ENCODE measurements at places on chromosomes 11 and 22.

DNA sequence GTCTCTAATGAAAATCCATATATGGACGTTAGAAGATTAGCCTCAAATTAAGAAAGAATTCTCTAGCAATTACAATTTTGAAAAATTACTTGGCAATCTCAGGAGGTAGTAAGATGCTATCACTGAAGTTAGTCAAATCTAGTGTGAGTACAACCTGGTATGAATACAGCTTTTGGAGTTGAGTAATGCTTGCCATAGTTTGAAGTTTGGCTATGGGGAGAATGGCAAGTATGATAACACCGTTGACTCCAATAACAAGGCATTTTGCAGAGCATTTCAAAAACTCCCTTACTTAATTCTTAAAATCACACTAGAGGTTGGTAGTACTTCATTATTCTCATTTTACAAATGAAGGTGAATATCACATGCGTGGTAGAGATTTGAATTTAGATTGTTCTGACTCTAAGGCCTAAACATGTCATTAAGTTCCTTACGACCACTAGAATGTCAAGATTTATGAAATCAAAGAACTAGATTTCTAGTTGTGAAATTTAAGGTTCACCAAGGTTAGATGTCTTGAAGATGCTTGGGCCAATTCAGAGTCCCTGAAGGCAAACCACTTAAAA lies 355.4 kb downstream of the ETS1 start:
- DNase-seq, result no peak

GRCh38 chr11:130323452-130324450 lies 9.0 kb upstream of the ZBTB44 start:
- DNase-seq, result no peak

- no peak for DNase-seq
Observed at GRCh38 chr11:1481483-1481825, 5.1 kb downstream of the MOB2 start.

DNA sequence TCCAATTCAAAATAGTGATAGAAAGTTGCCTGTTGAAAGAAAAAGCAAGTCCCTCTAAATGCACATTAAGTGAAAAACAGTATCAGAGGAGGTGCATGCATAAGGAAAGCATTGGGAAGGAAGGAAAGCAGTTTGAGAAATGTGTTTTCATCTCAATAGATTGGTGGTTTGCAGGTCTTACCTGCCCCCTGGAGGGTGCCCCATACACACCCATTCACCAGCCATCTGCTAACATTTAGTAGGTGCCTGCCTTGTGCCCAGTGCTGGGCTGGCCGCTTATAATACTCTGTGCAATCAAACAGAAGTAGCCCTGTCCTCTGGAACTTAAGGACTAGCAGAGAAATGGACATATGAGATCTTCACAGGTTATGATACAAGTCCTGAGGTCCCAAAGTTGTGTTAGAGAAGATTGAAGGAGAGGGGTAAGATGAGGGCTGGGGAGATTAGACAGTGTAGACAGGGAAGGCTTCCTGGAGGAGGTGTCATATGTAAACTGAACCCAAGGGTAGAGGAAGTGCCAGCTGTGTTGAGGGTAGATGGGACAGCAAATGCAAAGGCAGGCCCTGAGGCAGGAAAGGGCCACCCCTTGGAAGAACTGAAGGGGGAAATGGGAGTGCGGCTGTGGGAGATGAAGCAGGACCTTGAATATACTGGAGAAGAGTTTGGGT lies 184.2 kb downstream of the MN1 start:
- no peak for DNase-seq

DNA sequence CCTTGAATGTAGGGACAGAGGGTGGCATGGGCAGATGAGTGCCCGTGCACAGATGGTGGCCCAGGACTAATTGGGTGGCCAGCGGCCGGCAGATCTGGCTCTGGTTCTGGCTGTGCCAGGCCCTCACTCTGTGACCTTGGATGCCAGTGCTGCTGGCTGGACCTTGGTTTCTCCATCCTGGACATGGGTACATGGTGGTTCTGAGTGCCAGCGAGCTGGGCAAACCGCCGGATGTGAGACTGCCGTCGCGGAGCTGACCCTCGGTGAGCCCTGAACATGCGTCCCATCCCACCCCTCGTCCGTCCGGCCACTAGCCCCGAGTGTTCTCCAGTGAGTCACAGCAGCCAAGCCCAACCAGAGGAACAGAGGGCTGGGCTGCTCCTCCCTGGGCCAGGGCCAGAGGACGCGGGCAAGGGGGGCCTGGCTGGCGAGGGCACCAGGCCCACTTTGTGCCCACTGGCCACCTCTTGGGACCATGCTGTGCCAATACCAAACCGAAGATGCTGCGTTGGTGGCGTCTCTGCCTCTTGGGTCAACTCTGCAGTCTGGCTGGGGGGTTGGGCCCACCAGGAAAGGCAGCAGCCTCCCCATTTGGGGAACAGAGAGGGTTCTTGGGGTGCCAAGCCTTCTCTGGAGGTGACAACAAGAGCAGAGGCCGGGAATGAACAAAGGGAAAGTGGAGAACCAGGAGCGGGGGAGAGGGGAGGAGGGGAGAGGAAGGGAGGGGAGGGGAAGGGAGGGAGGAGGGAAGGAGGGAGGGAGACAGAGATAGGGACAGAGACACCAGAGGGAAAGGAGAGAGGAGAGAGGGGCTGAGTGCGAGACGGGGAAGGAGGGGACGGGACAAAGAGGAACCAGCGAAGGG lies 10.7 kb downstream of the LSP1 start:
- DNase-seq, result peak; percentile 21

GRCh38 chr11:34267013-34267412 lies 90.8 kb downstream of the ABTB2 start:
- DNase-seq, result peak; percentile 34

DNA sequence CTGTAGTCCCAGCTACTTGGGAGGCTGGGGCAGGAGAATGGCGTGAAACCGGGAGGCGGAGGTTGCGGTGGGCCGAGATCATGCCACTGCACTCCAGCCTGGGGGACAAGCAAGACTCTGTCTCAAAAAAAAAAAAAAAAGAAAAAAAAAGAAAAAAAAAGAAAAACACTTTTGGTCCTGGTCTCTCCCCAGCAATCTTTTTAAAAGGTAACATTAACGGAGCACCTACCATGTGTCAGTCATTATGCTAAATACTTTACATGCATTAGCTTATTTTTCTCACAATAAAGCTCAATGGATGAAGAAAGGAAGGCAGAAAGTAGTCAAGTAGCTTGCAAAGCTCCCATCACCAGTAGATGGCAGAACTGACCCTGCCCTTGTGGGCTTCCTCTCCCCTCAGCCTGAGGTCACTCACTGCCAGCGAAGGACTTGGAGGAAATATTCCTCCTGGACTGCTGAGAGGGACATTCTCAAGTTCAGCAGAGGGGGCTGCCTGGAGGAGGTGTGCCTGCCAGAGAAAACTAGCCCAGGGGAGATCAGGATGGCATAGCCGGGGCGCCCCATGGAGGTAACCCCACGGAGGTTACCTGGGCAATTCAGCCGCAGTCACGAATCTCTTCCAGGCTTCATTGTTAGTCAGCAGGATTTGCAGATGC lies 15.5 kb downstream of the APOL3 start:
- DNase-seq, result peak; percentile 42

- no peak for DNase-seq
Observed at GRCh38 chr11:18578975-18579598, 9.4 kb downstream of the UEVLD start.

DNA sequence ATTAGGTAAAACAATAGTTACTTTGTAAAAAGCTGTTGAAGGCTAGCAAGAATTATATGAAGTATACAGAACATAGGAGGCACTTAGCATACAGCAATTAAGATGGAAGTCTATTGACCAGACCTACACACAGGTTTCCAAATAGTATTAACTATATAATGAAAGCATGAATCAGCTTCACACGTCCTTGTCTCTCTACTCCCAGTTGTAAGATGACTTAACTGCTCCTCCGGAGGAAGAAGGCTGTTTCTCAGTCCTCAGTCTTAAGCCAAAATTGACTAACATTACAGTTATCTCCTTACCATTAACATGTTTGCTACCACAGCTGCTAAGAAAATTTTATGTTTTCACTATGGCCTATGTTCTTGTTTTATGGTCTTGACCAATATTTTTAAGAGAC lies 24.7 kb downstream of the SIK3 start:
- DNase-seq, result no peak

DNA sequence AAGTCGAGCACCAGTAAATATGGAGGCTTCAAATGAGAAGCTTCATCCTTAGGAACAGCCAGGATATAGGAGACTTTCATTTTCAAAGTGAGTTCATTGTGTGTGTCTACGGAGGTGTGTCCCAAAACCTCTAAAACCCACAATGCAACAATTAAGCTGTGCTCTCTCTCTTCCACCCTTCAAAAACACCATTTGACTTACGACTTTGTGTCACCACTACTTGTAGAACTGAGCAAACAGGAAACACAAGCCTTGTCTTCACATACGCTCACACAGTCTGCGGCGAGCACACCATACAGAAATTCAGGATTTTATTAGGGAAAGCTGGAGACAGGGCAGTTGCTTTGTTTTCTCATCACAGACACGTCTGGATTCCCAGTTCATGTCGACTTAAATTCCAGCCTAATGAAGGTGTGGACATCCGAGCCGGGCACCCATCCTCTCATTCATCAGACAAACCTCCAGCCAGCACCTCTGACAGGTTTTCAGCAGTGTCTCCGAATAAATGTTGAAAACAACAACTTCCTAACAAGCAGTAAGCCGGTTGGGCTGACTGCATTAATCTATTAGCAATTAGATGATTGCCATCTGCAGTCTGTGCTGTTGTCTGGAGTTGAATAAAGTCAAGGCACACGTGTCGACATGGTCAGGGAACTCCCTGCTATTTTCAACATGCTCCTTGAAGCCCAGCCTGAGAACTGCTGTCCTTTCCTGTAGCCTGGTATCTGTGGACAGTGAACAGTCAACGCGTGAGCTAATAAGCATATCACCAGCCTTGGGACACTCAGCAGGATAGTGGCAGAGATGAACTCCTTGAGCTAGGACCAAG lies 1411.1 kb downstream of the BRD1 start:
- no peak for DNase-seq

- no peak for DNase-seq
Observed at GRCh38 chr11:74749965-74750296, 1.3 kb downstream of the RNF169 start.

DNA sequence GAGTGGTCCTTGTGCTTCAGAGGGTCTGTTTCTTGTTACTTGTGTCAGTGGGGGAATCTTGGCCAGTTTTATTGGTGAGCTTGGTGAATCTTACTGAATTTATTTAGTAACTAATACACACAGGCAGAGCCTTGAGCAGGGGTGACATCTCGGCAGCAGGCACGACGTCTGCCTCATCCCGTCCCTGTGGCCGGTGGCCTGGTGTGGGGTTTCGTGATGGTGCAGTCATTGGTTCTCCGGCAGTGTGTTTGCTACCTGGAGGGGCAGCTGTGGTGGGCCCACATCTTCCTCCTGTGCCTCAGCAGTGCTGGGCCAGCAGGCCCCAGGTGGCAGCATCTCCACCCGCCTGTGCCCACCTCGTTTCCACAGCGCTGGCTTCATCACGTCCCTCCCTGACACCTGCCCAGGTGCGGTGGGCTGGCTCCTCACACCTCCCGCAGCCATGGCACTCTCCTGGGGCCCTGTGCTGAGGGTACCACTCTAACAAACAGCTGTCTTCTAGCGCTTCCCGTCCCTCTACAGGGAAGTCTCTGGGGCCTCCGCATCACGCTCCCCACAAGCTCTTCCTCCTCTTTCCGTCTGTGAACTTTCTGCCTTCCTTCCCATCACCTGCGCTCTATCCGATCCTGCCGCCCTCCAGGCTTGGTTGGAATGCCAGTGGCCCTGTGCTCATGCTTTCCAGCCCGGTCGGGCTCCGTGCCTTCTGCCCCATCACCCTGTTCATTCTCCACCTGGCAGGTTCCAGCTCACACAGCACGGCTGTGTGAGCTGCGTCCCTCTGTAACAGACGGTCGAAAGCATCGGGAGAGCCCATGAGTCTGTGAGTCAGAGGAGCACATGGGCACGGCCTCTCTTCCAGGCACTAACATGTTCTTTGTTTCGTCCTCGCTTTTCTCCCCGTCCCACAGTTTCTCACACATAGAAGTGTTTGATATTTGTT lies 203.4 kb downstream of the TBC1D22A start:
- DNase-seq, result no peak

DNA sequence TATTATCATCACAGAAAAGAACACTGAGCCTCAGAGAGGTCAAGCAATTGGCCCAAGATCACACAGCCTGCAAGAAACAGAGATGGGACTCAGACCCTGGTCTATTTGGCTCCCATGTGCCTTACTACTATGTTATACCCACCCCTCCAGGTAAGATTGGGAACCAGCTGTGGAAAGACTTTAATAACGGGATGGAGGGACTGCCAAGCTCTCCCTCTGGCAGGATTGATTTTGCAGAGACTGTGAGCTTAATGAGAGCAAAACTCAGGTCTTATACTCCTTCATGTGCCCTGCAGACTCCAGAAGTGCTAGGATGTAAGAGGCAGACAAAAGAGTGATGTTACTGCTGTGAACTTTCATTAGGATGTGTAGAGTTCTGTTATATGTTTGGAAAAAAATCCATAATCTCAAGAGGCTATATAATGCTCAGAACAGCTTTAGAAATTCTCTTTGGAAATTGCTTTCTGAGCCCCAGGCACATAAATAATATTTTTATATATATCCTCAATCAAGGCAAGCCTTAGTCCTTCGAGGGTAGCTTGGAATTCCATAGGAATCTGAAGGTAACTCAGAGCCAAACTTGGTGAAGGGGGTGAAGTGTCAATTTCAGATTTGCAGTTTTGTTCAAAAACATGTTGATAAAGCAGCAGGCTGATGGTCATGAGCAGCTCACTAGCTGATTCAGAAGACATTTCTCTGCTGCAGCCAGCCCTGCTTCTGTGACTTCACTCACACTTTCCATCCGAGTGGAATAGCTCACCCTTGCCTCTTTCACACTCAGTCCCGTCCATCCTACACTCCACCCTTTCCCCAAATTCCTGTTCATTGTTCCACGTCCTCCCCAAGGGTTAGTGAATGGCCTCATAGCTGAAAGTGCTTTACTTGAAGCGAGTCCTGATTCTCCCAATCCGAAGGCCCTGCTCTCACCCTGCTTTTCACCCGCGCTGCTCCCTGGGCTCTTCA lies 188.8 kb downstream of the SNX19 start:
- DNase-seq, result no peak

- DNase-seq, result no peak
Observed at GRCh38 chr11:30110691-30111090, 93.9 kb upstream of the KCNA4 start.

DNA sequence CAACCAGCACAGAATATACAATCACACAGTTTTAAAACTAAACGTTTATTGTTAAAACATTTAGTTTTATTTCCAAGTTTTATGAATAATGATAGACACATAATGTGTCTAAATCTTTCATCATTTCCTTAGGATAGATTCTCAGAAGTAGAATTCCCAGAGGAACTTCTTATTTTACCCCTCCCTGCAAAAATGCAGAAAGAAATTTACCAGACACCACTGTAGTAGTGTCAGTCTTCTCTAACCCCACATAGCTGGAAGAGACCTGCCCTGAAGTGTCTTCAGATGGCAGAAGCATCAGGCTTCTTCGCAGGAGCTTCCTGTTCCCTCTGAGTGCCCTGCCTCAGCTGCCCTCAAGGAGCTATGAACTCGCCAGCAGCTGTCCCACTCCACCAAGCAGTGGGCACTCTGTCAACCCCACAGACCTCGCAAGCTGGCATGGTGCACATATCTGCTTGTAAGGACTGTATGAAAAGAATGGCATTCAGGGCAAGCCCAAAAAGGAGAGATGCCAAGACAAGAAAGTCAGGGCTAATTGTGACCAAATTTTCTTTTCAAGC lies 28.5 kb upstream of the PAK1 start:
- DNase-seq, result no peak

GRCh38 chr11:13984616-13985450 lies 22.3 kb downstream of the SPON1 start:
- no peak for DNase-seq

GRCh38 chr11:57643802-57644201 lies 5.9 kb downstream of the YPEL4 start:
- no peak for DNase-seq

GRCh38 chr11:122105044-122105758 lies 10.8 kb downstream of the BLID start:
- peak; percentile 43 for DNase-seq
